Stimulated activated CD8-positive, alpha-beta memory T cell treated with anti-CD3 and anti-CD28 coated beads, Interleukin-2, amount 100 ng/mL, for 1 hour (primary cell): ENCODE measurements at places on chromosomes 2 and 18.

GRCh38 chr18:55582325-55582724 lies 5.7 kb downstream of the TCF4 start:
- DNase-seq, result no peak

DNA sequence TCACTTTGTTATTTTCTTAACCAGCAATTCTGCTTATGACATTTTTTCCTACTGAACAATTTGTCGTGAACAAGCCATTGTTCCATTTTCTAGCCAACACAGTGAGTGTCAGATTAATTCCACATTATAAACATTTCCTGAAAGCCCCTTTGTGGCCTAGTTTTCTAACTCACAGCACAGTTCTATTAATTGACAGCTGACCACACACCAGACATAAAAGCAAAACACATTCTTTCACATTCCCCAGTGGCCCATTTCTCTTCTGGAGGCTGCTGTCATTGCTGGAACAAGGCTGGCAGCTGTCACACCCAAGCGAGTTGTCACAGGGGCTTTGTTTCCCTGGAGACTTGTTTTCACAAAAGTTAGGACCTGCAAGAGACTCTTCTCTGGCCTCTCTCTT lies 50.7 kb downstream of the RNF152 start:
- no peak for DNase-seq

DNA sequence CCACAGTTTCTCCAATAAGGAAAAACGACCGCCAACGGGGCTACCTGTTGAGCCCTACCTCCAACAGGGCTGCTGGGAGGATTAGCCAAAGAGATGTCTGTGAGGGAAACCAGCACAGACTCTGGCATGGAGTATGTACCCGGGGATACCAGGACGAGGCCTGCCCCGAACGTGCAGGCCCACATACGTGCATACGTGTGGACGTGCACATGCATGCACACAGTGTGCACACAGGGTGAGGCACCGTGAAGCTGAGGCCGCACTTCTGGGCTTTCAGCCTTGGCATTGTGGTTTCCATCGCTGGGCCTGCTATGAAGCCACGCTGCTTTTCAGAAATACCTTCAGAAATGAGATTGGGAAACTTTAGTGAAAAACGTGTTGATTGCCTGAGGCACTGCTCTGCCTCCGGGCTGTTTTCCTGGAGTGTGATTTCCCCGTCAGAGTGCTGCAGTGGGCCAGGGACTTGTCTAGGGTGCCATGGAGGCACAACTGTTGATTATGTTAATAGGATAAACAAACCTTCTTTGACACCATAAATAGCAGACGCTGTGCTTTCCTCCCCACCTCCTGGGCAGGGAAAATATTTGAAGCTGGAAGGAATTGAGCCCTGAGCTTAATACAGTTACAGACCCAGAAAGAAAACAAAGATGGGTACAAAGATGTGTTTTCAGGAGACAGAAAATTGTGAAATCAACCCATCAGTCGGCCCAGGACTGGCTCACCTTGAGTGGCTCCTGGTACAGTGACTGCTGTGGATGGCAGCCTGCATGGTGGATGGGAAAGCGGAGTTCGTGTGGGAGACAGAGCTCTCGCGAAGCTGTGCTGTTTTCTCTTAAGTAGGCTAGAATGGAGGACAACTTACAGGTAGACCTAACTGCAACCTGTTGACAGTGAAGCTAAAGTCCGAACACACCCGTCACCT lies 182.3 kb downstream of the FAM210A start:
- no peak for DNase-seq

- no peak for DNase-seq
Observed at GRCh38 chr18:4455113-4455811, at the start of gene DLGAP1. TSS of gene DLGAP1 (minus strand) at chr18:4455307.

- no peak for DNase-seq
Observed at GRCh38 chr2:120110507-120110906, 97.6 kb downstream of the EPB41L5 start.

DNA sequence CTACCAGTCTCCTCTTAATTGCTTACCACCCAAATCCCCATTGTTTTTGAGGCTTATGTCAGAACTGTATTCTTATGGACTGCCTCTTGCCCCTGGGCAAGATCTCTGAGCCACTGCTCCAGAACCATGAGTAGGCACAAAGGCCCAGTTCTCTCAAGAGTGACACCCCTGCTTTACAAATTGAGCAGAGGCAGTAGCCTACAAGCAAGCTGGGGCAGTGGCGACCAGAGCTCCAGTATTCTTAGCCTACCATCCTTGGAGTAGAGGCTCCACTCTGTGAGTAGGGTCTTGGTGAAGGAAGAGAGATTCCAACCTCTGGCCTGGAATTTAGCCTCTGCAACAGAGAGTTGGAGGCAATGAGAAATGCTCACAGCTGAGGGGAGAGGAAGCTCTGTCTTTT lies 36.5 kb downstream of the WDR75 start:
- DNase-seq, result no peak

GRCh38 chr18:48847807-48848486 lies 102.8 kb downstream of the SMAD7 start:
- no peak for DNase-seq

DNA sequence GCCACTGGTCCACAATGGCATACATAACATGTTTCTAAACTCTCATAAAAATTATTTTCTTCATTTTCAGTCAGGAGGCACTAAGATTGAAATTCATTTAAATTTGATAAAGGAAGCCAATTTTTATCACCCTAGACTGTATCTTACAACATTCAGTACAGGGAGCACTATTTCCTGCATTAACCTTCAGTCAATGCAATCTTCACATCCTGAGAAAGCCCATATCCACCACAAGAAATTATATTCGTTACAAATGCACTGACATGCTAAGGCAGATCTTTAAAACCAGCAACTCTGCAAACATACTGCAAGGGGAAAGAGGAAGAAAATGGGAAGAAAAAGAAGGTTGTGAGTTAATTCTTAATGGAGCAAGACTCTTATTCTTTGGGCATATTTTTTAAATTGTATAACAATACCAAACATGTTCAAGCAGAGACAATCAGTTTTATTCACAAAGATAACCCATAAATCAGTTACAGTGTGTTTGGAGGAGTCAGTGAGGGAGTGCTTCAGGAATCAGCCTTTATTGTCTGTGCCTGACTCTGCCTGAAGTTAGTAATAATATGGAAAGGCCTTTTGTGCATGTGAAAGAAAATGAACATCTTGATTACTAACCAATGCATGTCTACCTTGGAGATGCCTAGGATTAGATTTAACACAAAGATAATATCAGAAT lies 370.1 kb downstream of the FBXO15 start:
- DNase-seq, result no peak
